Stromal cell of bone marrow (primary cell): ENCODE measurements at places on chromosomes 4 and X.

DNA sequence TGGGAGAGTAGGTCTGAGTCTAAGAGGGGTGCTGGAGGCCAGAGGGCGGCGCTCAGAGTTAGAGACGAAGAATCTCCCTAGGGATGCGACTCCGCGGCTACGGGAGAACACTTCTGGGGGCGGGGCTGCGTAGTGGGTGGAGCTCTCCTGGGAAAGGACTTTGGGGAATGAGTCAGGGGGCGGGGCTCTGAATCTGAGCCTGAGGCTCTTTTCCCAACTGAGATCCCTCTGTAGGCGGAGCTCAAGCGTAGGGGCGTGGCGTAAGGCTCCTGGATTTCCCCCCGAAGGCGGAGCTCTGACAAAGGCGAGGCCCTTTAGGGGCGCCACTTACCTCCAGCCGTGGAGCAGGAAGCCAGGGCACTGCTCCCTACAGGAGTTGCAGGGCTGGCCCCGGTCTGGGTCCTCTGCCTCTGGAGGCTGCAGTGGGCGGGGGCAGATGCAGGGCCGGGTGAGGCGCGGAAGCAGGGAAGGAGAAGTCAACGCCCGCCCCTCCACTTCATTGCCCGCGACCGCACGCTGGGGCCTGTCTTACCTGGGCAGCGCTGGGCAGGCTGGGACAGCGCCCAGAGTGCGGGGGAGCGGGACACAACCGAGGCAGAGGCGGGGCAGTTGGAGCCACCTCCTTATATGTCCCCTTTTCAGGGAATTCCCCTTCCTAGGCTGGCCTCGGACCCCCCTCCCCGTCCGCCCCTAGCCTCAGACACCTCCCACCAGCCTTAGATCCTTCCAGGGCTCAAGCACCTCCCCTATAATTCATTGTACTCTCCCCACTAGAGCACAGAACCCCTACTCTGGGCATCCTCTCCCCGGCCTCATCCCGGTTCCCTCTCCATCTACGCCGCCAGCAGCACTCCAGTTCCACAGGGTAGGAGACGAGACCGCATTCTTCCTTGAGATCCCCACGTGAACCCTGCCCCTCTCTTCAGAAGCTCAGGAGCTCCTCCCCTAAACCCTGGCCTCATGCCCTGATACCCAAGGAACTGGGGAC lies 1.6 kb downstream of the PRICKLE3 start:
- DNase-seq = peak; percentile 73

- no peak for DNase-seq
Measured at GRCh38 chrX:17629519-17629918, 107.8 kb upstream of the SCML1 start.

- DNase-seq = peak; percentile 50
Measured at GRCh38 chr4:122542411-122543236, 78.2 kb downstream of the IL21 start.

GRCh38 chr4:53804719-53805118 lies 213.4 kb upstream of the LNX1 start:
- DNase-seq = no peak

DNA sequence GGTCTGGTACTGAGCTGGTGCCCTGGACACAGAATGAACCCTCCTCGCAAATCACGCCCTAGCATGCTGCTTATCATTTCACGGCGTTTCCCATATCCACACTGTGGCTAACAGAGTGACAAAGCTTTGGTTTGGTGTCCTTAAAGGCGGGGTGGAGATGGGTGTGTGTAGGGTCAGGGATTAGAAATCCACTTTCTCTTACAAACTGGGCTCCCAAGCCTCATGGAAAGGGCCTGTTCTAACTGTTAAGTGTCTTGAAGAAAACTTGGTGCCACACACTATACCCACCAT lies 735 bp upstream of the CHRDL1 start:
- no peak for DNase-seq

DNA sequence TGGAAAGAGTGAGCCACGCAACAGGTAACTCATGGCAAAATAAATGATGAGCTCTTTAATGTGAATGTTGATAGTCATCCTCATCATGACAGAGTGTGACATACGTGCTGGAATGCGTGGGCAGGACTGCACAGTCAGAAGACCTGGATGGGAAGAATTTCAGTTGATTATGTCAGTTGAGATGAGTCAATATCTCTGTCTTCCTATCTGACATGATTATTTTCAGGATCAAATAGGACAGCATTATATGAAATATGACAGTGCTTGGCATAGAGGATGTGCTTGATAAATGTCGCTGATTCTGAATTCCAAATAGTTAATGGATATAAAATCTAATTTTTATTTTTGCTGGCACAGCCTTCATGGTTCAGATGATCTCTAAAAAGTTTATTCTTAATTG lies 95.1 kb downstream of the IL15 start:
- DNase-seq = no peak

- no peak for DNase-seq
Measured at GRCh38 chrX:125236955-125237354, 82.7 kb upstream of the TEX13C start.

DNA sequence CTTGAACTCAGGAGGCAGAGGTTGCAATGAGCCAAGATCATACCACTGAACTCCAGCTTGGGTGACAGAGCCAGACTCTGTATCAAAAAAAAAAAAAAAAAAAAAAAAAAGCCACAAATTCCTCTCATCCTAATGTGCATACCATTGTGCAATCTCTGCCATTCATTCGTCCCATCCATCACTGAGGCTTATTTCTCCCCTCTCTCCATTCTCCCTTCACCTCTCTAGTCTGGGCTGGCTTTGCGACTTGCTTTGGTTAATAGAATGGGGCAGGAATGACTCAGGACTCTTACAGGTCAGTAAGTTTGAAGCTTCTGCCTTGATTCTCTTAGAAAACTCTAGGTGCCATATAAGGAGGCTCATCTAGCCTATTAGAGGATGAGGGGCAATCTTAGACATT lies 60.3 kb upstream of the DDX3X start:
- no peak for DNase-seq

GRCh38 chrX:109839694-109840567 lies 106.9 kb upstream of the ACSL4 start:
- no peak for DNase-seq
